HCT116 (cell line): ENCODE measurements at places on chromosomes 2 and 18. TPM values are rescaled to one million over a fixed set of nuclear protein-coding genes. Genes with fewer than 3 reads are reported as not detected.

DNA sequence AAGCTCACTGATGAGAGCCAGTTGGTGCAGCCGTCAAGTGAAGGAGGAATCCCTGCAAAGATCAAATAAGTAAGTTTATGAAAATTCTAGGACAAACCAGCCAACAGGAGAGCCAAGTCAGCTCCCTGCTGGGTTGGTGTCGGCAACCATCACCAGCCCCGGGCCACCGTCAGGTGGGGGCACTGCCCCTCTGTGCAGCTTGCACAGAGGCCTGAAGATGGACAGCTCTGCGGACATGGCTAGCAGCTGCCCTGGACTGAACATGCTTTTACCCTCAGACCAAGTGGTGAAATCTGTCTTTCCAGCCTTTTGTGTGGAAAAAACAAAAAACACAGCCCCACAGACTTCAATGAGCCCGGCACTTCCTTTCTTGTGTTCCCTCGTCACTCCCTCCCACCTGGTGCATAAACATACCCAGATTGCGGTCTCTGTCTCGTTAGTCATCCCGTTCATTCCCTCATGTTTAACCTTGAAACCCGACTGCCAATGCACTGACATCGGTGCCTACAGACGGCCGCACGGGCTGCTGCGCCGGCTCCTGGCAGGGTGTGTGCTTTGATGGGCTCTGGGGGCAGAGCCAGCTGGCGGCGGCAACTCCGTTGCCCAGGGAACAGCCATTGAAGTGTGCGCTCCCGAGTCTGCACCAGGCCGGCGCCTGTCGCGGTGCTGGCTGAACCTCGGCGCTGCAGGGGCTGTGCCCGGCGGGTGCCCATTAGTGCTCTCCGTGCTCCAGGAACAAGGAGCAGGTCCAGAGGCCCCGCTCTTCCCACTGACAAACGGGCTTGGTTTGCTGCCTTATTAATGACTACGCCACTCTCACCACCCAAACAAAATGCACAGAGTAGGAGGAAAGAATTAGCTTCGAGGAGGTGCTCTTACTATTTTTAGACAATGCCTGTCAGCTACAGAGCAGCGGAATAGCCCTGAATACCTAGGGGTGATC, 95.3 kb downstream of the EIPR1 start:
- no peaks in the 10 kb centered on the region for H3K36me3 ChIP-seq
- no peaks in the 10 kb centered on the region for H3K4me1 ChIP-seq
- no peak for DNase-seq
- H3K27me3 ChIP-seq: no peaks in the 10 kb centered on the region
- no peak overlapping the region for H3K27ac ChIP-seq

Gene ABCG5
- not detected for total RNA-seq

Gene FEV
- not detected for total RNA-seq

Gene CCDC141
- total RNA-seq: 0.30 TPM
